ENCODE measurements at places on chromosomes 11 and 22. TPM values are rescaled to one million over a fixed set of nuclear protein-coding genes. Genes with fewer than 3 reads are reported as not detected.
A peak's percentile ranks its signal among the peaks of the same experiment; 100 is the strongest.

ZNF280B gene
- 6.0 TPM for polyA plus RNA-seq

TRIM6 gene
- polyA plus RNA-seq, result 1.0 TPM

C11orf87 gene
- 0.39 TPM for polyA plus RNA-seq

IFITM10 gene
- 0.30 TPM for polyA plus RNA-seq

GRCh38 chr22:47280301-47280700 lies 517.9 kb downstream of the TBC1D22A start:
- no peak for DNase-seq

GRCh38 chr22:24405631-24406321 lies 21.6 kb upstream of the ADORA2A start:
- DNase-seq, result no peak

- DNase-seq, result no peak
Measured at GRCh38 chr22:30277547-30278344, 11.1 kb upstream of the OSM start.

- DNase-seq, result peak; percentile 100
Measured at GRCh38 chr11:64185693-64186491, at the start of gene STIP1. Gene STIP1, plus strand, starts transcription at chr11:64186171. Its CDS starts 91 bp downstream, at chr11:64186262.
